ENCODE measurements at places on chromosomes 4 and X.

- no peaks in the 10 kb centered on the region for H3K27me3 ChIP-seq
- H3K4me3 ChIP-seq: no peak overlapping the region
- no peak for DNase-seq
- no peak overlapping the region for H3K27ac ChIP-seq
- peaks cover 7% of the 10 kb centered on the region for H3K36me3 ChIP-seq
- no peaks in the 10 kb centered on the region for H3K4me1 ChIP-seq
These were observed 149.3 kb downstream of the AMMECR1 start for GRCh38 chrX:110168585-110168984.

DNA sequence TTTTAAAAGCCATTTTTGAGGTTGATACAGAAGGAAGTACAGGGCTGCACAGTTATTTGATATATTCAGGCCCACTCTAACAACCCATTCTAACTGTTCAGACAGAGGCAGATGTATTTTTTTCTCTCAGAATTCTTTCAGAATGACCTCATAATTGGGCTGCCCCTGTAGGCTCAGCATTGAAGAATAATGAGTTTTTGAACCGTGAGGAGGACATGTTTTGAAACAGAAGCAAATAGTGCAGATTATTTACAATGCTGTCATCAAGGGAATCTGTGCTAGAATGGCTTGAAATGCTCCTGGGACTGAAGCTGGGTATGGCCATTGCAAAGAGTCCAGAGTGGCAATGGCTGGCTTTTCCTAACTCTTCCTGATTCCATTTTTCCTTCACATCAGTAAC lies 158.1 kb downstream of the SOX3 start:
- no peak for DNase-seq
- no peak overlapping the region for H3K4me3 ChIP-seq
- H3K27ac ChIP-seq: no peak overlapping the region
- H3K36me3 ChIP-seq: no peaks in the 10 kb centered on the region

DNA sequence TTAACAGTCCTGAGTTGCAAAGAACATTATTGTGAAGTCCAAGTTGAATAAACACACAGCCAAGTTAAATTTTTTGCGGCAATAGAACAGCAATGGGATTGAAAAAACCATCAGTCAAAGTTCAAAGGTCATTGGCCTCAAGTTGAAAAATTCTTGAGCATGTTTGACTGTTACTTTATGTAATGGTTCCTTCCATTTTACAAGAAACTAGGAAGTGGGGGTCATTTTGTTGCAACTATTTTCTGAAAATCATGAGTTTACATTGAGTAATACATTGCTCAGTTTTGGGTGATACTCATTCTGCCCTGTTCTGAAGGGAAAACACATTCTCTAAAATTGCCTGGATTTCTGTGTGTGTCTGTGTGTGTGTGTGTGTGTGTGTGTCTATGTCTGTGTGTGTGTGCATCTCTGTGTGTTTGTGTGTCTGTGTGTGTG lies 5.2 kb upstream of the IRF2 start:
- H3K27ac ChIP-seq: no peak overlapping the region
- H3K36me3 ChIP-seq: peaks cover 15% of the 10 kb centered on the region
- H3K27me3 ChIP-seq: no peaks in the 10 kb centered on the region
- H3K4me3 ChIP-seq: no peak overlapping the region
- peaks cover 38% of the 10 kb centered on the region for H3K4me1 ChIP-seq

DNA sequence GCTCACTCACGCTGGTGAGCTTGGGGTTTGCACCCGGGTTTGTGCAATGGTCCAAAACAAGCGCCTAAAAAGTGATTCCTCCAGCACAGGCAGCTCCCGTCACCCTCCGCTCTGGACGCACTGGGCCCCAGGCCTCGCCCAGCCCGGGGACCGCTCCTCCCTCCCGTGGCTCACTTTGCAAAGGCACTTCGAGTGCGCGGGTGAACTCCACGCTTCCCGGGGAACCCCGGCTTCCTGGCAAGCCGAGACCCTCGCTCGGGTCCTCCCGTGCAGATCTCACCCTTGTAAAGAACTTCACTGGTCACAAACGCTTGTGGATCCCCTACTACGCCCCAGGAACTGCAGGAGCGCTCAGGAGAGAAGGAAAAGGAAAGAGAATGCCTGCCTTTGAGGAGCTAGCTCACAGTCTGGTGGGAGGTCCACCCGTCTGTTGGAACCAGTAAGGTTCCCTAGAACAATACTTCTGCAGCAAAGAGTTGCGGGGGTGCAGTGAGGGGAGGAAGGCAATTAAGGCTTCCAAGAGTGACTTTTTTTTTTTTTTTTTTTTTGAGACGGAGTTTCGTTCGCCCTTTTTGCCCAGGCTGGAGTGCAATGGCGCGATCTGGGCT lies at the start of gene CTPS2:
Gene CTPS2 (minus strand): TSS at position 122 of the 608 bp plus-strand sequence. CDS start 9,767 bp downstream, outside the sequence.
- H3K27ac ChIP-seq: peak within 1 kb of the TSS; percentile 82
- peak; percentile 16 for DNase-seq
- H3K27me3 ChIP-seq: no peaks in the 10 kb centered on the region

DNA sequence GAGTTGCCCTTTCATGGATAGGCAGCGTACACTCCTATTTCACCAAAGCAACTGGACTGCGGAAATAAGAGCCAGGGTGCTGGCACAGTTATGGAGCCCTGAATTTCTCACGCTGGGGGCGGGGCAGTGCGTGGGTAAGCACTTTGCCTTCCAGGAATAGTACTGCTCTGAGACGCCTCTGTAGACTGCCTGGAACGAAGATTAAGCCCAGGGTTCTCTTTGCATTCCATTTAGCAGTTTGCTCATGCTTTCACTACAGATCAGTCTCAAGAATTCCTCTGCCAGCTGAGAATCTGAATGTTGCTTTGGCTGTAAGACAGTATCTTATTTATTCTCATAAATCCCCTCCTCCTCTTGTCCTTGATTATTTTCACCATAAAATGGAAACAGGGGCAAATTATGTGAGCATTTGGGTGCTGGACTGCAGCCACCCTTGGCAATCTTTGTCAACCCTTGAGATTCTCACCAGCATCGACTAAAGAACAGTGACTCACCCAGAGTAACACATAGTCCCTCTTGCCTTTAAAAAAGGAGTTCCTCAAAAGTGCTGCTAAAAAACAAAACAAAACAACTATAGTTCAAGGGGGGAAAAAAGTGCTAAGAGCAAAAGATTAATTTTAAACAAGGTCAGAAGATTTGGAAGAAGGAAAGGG lies 88.9 kb upstream of the CITED1 start:
- no peaks in the 10 kb centered on the region for H3K4me1 ChIP-seq
- H3K27me3 ChIP-seq: no peaks in the 10 kb centered on the region

GRCh38 chrX:19225909-19226308 lies 103.6 kb upstream of the ADGRG2 start:
- no peaks in the 10 kb centered on the region for H3K27me3 ChIP-seq
- H3K4me1 ChIP-seq: no peaks in the 10 kb centered on the region
- no peak for DNase-seq
- H3K4me3 ChIP-seq: no peak overlapping the region
- H3K27ac ChIP-seq: no peak overlapping the region

- H3K36me3 ChIP-seq: no peaks in the 10 kb centered on the region
- H3K4me3 ChIP-seq: no peak overlapping the region
- no peaks in the 10 kb centered on the region for H3K4me1 ChIP-seq
These were observed 60.6 kb downstream of the CHRDL1 start for GRCh38 chrX:110734894-110735541.

DNA sequence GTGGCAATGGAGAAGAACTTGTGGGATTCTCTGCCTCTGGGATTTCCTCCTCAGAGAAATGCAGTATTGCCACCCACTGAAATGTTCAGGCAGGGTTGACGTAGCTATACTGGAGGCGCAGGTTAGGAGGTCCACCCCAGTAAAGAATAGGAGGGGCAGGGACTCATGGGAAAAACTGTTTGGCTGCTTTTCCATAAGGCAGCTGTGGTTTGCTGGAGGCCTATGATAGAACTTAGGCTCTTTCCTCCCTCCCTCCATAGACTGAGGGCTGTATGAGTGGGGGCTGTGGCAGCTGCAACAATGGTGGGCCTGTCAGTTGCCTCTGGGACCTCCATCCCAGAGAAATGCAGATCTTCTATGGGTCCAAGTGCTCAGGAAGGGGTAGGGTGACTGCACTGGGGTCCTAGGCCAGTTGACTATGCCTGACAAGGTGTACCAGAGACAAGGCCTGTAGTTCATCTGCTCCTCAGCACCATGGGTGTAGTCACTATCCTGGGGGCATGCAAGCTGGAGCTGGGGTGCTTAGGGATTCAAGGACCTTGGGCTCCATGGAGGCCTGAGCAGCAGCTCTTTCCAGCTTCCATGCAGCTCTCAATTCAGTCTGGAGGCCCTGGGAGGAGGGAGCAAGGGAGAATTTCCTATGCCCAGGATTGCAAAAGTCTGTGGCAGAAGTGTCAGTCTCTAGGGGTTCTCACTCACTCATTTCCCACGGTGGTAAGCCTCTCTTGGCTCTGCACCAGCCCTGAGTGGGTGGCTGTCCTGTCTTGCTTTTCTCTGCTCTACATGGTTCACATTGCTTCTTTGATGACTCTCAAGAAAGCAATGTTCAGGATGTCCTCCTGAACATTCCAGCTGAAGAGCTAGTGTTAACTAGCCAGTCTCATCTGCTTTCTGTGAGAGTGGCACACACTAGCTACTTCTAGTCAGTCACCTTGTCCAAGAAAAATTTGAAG lies 353.0 kb downstream of the IDS start:
- no peak for DNase-seq
- H3K4me3 ChIP-seq: no peak overlapping the region
- H3K27ac ChIP-seq: no peak overlapping the region
- no peaks in the 10 kb centered on the region for H3K4me1 ChIP-seq

DNA sequence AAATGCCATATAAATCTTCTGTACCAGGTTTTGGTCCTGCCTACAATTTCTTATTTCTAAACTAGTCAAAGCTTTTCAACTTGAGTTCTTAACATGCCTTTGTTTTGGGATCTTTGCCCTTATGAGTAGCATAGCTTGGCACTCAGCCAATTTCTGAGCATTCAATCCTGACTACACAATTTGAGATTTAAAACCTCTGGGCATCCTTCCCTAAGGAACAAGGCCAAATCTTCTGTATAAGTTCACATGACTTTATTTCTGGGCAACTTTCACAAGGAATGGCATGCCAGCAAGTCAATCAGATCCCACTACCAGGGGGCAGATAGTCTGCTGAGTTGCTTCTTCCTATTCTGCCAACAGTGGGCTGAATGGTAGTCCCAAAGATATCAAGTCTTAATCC lies 254.2 kb downstream of the ADAMTS3 start:
- no peak overlapping the region for H3K27ac ChIP-seq
- H3K4me3 ChIP-seq: no peak overlapping the region
- no peak for DNase-seq
- peaks cover 7% of the 10 kb centered on the region for H3K4me1 ChIP-seq
- H3K36me3 ChIP-seq: no peaks in the 10 kb centered on the region

DNA sequence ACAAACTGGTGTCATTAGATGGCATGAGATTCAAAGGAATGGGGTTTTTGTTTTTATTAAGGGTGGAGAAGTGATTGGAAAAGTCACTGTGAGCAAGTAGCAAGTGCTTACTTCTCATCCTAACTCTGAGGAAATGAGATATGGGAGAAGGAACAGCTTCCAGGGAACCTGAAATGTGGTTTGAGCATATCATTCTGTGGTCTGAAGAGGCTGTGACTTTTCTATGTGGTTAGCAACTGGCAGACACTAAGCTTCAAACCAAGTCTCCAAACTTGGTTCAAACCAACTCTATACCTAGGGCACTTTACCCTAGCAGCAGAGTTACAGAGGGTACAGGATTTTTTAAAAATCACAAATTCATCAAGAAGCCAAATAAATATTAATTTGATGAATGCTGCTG lies 58.2 kb downstream of the DCLK2 start:
- H3K4me1 ChIP-seq: no peaks in the 10 kb centered on the region
- peaks cover 15% of the 10 kb centered on the region for H3K27me3 ChIP-seq
- H3K27ac ChIP-seq: no peak overlapping the region
- DNase-seq: no peak
- no peak overlapping the region for H3K4me3 ChIP-seq

GRCh38 chr4:7429069-7429416 lies 5.7 kb downstream of the PSAPL1 start:
- H3K4me1 ChIP-seq: no peaks in the 10 kb centered on the region
- DNase-seq: no peak
- H3K36me3 ChIP-seq: no peaks in the 10 kb centered on the region
- peaks cover 19% of the 10 kb centered on the region for H3K27me3 ChIP-seq
- no peak overlapping the region for H3K27ac ChIP-seq
